ENCODE measurements at places on chromosomes 13 and 19. TPM values are rescaled to one million over a fixed set of nuclear protein-coding genes. Genes with fewer than 3 reads are reported as not detected.
A peak's percentile ranks its signal among the peaks of the same experiment; 100 is the strongest.

Gene ABCA7
- total RNA-seq: 19.7 TPM

Gene TNNI3
- 5.8 TPM for total RNA-seq

Gene PRSS57
- not detected for total RNA-seq

Gene ZNF57
- total RNA-seq: 0.53 TPM

Gene OCEL1
- total RNA-seq: 3.3 TPM

Gene APBA3
- total RNA-seq: 26.7 TPM

Gene LMTK3
- not detected for total RNA-seq

Gene ZNF69
- 0.22 TPM for total RNA-seq

Gene HMGB1
- total RNA-seq: 258 TPM

Gene MAMSTR
- total RNA-seq: 10.8 TPM

DNA sequence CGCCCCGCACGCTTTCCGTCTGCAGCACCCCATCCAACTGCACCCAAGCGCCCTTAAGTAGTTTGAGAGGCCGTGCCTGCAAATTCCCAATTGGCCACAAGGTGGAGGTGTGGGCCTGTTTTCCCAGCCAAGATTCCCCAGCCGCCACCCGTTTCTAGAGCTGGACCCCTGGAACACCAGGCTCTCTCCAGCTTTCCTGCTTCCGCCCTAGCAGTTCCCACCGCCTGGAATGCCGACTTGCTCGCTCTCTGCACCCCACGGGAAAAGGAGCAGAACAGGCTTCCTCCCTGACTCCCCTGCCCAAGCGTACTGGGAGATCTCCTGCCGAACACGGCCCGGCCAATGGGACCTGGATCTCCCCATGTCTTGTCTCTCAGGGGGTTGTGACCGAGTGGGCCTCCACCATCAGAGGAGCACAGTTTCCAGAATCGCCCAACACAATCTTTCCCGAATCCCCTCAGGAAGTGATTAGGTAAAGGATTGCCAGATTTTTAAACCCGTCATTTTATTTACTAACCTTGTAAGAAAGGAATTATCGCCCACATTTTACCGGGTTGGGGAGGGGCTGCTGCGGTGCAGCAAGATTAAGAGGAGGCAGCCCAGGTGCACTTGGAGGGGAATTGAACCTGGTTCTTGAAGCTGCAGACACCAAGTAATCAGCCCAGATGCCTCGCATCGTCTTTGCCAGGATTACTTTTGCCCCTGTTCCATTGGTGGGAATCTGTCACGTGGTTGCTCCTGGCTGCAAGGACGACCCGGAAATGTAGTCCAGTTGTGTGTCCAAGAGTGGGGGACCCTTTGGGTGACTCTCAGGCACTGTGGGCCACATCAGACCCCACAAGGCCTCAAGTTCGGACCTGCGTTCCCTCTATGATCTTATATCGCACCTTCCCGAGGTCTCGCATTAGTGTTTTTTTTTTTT is 3.5 kb upstream of the NAPSA start:
- peaks cover 3% of the 10 kb centered on the region for H3K4me1 ChIP-seq
- DNase-seq: peak; percentile 70
- peak overlapping the region; percentile 70 for H3K4me3 ChIP-seq
- peak overlapping the region; percentile 75 for H3K27ac ChIP-seq
- H3K27me3 ChIP-seq: no peaks in the 10 kb centered on the region
- no peaks in the 10 kb centered on the region for H3K36me3 ChIP-seq

DNA sequence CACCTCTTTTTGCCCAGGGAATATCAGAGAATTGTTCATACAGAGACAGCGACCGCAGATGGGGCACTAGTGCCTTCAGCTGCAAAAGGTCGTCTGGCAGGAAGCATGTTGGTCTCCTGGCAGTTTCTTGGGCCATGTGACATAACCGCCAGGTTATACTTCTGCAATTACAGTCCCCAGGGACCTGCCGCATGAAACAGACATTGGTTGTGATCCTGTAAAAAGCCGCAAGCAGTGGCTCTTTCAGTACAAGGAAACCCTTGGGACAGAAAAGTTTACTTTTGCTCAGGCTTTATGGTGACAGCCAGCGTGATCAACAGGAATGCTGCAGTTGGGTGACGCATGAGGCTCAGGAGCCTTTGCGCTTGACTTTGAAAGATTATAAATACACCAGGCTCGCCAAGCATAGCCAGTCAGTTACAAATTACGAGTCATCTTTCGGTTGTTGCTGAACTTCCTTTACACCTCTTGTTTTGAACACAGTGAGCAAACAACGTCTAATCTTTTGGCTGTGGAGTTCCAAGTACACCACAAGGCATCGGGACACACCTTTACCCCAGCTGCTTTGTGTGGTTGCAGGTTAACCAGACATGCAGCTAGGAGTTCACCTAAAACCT is 50.5 kb upstream of the UBE2L5 start:
- no peaks in the 10 kb centered on the region for H3K27me3 ChIP-seq
- DNase-seq: no peak
- H3K27ac ChIP-seq: no peak overlapping the region
- no peaks in the 10 kb centered on the region for H3K36me3 ChIP-seq
- no peak overlapping the region for H3K4me3 ChIP-seq

GRCh38 chr19:16274447-16274846 is 50.2 kb upstream of the KLF2 start:
- H3K4me1 ChIP-seq: peaks cover 19% of the 10 kb centered on the region
- H3K27ac ChIP-seq: peak overlapping the region; percentile 18
- DNase-seq: no peak
- H3K4me3 ChIP-seq: no peak overlapping the region
- H3K27me3 ChIP-seq: no peaks in the 10 kb centered on the region

GRCh38 chr13:20828539-20829364 is 55.0 kb upstream of the EEF1AKMT1 start:
- H3K4me1 ChIP-seq: peaks cover 79% of the 10 kb centered on the region
- peak overlapping the region; percentile 46 for H3K4me3 ChIP-seq
- H3K36me3 ChIP-seq: no peaks in the 10 kb centered on the region
- DNase-seq: no peak
- H3K27ac ChIP-seq: peak overlapping the region; percentile 88

GRCh38 chr19:49552749-49553148 is 24.9 kb downstream of the RCN3 start:
- H3K27me3 ChIP-seq: no peaks in the 10 kb centered on the region
- H3K4me3 ChIP-seq: no peak overlapping the region
- H3K27ac ChIP-seq: no peak overlapping the region
- no peaks in the 10 kb centered on the region for H3K4me1 ChIP-seq
- DNase-seq: no peak
- no peaks in the 10 kb centered on the region for H3K36me3 ChIP-seq

DNA sequence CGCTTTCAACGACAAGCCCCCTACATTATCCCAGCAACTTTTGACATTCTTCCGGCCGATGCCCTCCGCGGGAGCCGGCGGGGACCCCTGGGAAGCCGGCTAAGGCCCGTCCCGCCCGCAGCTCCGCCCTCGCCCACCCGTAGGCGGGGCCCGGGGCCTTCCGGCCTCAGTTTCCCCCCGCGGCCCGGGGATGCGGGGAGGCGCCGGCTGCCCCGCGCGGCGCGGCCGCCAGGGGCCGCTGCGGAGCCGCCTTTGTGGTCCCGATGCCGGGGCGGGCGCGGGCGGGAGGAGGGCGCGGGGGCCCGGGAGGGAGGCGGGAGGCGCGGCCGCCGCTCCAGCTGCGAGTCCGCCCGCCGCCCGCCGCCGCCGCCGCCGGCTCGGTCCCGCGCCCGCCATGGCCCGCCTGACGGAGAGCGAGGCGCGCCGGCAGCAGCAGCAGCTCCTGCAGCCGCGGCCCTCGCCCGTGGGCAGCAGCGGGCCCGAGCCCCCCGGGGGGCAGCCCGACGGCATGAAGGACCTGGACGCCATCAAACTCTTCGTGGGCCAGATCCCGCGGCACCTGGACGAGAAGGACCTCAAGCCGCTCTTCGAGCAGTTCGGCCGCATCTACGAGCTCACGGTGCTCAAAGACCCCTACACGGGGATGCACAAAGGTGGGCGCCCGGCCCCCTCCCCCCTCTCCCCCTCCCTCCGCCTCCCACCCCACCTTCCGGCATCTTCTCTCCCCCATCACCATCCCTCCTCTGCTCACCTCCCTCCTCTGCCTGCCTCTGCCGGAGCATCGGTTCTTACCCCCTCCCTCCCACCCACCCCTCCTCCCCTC is at the start of gene CELF5:
Gene CELF5 (plus strand): TSS at position 316 of the 823 bp plus-strand sequence. CDS start 79 bp downstream, at position 395.
- no peak within 1 kb of the TSS for H3K4me3 ChIP-seq
- H3K27me3 ChIP-seq: peaks cover 52% of the 10 kb centered on the region
- DNase-seq: no peak

- H3K4me1 ChIP-seq: peaks cover 32% of the 10 kb centered on the region
- H3K36me3 ChIP-seq: no peaks in the 10 kb centered on the region
- H3K27ac ChIP-seq: peak within 1 kb of the TSS; percentile 85
- DNase-seq: peak; percentile 100
- H3K4me3 ChIP-seq: peak within 1 kb of the TSS; percentile 99
These were observed at the start of gene DDA1 for GRCh38 chr19:17309198-17309964. Gene DDA1 (plus strand): TSS chr19:17309563. CDS start chr19:17309655, 92 bp downstream.

GRCh38 chr13:69912630-69913029 is 195.0 kb upstream of the ATXN8OS start:
- H3K27ac ChIP-seq: no peak overlapping the region
- H3K36me3 ChIP-seq: no peaks in the 10 kb centered on the region
- no peak for DNase-seq
- H3K4me1 ChIP-seq: no peaks in the 10 kb centered on the region
- no peak overlapping the region for H3K4me3 ChIP-seq

- no peak for DNase-seq
- H3K4me1 ChIP-seq: no peaks in the 10 kb centered on the region
- no peaks in the 10 kb centered on the region for H3K36me3 ChIP-seq
- H3K27me3 ChIP-seq: no peaks in the 10 kb centered on the region
These were observed 905.7 kb upstream of the SLITRK5 start for GRCh38 chr13:86765462-86765861.

DNA sequence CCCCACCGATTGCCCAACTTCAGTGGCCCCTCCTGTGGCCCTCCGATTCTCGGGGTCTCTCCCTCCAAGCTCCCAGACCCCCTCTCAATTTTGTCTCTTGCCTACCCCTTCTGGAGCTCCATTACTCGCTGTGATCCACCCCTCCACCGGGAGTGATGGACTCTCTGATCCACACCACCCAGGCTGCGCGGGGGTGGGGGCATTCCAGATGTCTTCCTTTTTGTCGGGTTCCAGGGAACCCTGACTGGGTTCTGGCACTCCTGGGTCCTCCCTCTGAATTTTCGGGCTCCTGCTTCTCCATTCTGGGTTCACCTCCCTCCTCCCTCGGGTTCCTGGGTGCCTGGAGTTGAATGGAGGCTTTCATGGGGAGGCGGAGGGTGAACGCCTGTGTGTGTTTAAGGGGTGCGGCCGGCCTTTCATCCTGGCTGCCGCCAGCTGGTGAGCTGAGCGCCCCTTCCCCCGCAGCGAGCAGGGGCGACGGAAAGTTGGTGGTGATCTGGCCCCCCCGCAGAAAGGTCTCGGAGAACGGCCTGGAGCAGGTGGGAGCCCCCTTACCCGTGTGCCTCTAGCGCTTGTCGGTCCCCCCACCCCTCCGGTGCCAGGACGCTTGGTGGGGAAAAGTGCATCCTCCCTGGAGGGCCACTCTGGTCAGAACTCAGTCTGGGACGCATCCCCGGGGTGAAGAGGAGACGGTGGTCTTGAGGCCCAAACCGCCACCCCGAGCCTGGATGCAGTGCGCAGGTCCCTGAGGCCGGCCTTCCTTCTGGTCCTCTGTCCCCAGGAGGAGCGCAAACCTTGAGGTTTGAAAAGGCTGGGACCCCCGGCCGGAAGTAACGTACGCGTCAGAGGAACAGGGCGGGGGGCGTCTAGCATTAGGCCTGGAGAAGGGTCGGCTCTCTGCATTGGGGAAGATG is 1.6 kb downstream of the MISP3 start:
- peak overlapping the region; percentile 97 for H3K27ac ChIP-seq
- H3K4me1 ChIP-seq: peaks cover 32% of the 10 kb centered on the region

GRCh38 chr19:28876609-28877123 is 336.3 kb downstream of the UQCRFS1 start:
- no peaks in the 10 kb centered on the region for H3K36me3 ChIP-seq
- H3K4me1 ChIP-seq: no peaks in the 10 kb centered on the region
- no peaks in the 10 kb centered on the region for H3K27me3 ChIP-seq
- H3K4me3 ChIP-seq: no peak overlapping the region

DNA sequence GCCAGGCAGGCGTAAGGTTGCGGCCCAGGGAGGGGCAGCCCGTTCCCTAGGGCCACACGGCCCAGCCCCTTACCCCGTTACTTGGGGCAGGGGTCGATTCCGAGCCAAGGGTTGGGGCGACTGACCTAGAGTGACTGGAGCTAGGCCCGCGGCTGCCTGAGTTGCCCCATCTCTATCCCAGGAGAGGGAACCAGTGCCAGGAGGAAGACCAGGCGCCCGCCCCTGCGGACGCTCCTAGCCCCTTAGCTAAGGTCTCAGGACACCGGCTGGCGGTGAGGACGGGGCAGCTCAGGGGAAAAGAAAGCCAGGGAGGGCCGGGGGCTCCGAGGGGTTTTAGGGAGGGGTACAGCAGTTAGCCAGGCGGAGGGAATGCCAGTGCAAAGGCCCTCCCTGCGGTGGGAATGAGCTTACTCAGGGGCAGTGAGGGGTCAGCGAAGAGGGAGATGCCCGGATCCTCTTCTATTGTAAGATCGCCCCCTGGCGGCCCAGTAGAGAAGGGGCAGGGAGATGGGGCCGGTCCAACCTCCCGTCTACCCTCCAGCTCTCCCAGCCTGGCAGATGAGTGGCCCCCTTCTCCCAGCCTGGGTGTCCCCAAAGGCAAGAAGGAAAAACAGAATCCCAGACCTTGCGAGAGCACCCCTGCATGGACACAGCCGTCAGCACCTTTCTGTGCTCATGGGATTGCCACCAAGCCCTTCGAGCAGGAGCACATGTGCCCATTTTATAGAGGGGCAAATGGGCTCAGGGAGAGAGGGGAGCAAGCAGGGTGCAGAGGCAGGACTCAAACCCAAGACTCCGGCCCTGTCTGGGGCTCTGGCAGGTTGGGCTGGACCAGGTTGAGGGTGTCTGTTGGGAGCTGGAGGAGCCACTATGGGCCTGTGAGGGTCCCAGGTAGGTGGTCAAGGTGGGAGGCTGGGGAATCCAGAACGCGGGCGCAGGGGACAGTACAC is 16.3 kb downstream of the CILP2 start:
- H3K4me1 ChIP-seq: no peaks in the 10 kb centered on the region
- H3K36me3 ChIP-seq: no peaks in the 10 kb centered on the region
- H3K27me3 ChIP-seq: peaks cover 3% of the 10 kb centered on the region
- DNase-seq: no peak
- no peak overlapping the region for H3K4me3 ChIP-seq

- peaks cover 6% of the 10 kb centered on the region for H3K4me1 ChIP-seq
- peak; percentile 86 for DNase-seq
- peak overlapping the region; percentile 62 for H3K27ac ChIP-seq
- H3K36me3 ChIP-seq: peaks cover under 1% of the 10 kb centered on the region
These were observed 14.0 kb upstream of the GPR4 start for GRCh38 chr19:45615795-45616703.

- DNase-seq: no peak
- H3K4me1 ChIP-seq: no peaks in the 10 kb centered on the region
- no peak overlapping the region for H3K4me3 ChIP-seq
- H3K27ac ChIP-seq: no peak overlapping the region
- H3K36me3 ChIP-seq: no peaks in the 10 kb centered on the region
These were observed 12.5 kb downstream of the PTPRH start for GRCh38 chr19:55196803-55197202.

DNA sequence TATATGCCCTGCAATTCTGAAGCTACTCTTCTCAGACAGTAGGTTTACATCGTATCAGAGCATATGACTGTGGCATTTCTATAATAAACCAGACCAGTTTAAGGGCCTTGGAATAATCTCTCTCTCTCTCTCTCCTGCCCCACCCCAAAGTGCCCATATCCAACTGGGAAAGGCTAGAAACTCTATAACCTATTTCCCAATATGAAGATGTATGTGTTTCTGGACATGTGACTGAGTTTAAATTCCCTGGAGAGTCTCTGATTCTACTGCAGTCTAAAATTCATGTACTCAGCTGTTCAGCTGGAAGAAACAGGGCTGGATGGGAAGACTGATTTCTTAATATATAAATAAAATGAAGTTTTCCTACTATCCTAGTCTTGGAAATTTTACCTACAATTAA is 91.9 kb upstream of the MBNL2 start:
- no peaks in the 10 kb centered on the region for H3K27me3 ChIP-seq
- H3K36me3 ChIP-seq: no peaks in the 10 kb centered on the region
- H3K4me1 ChIP-seq: peaks cover 19% of the 10 kb centered on the region
- peak overlapping the region; percentile 23 for H3K27ac ChIP-seq
- no peak for DNase-seq

All from gastrocnemius medialis (tissue), 4 donors.